ENCODE measurements at places on chromosomes 3 and 15. TPM values are rescaled to one million over a fixed set of nuclear protein-coding genes. Genes with fewer than 3 reads are reported as not detected.

The CKMT1B gene
- 0.57 TPM for polyA plus RNA-seq

The FANCD2OS gene
- polyA plus RNA-seq = 118 TPM

The EAF1 gene
- polyA plus RNA-seq = 28.5 TPM

The TEX55 gene
- 176 TPM for polyA plus RNA-seq

The ZNF280D gene
- polyA plus RNA-seq = 12.6 TPM

The TEX9 gene
- 9.9 TPM for polyA plus RNA-seq

The PLCL2 gene
- 10.7 TPM for polyA plus RNA-seq

The SRPRB gene
- 104 TPM for polyA plus RNA-seq

The SLC28A1 gene
- 0.26 TPM for polyA plus RNA-seq

The CAV3 gene
- polyA plus RNA-seq = 1.3 TPM

The TRPM1 gene
- polyA plus RNA-seq = 4.4 TPM

The COL6A5 gene
- polyA plus RNA-seq = 2.6 TPM

The LMAN1L gene
- 2.2 TPM for polyA plus RNA-seq

The CNTN3 gene
- 2.4 TPM for polyA plus RNA-seq

The NUP210 gene
- polyA plus RNA-seq = 26.2 TPM

The RBMS3 gene
- polyA plus RNA-seq = 5.6 TPM

The SEMA3B gene
- 30.2 TPM for polyA plus RNA-seq

The ROBO2 gene
- polyA plus RNA-seq = 16.1 TPM

The TMCC1 gene
- 46.0 TPM for polyA plus RNA-seq

The CAND2 gene
- 38.0 TPM for polyA plus RNA-seq

The DPH3 gene
- 23.6 TPM for polyA plus RNA-seq

The MLF1 gene
- polyA plus RNA-seq = 549 TPM

The CCR9 gene
- polyA plus RNA-seq = 0.25 TPM

The LMLN gene
- 23.0 TPM for polyA plus RNA-seq

The GREM1 gene
- 1.4 TPM for polyA plus RNA-seq

The CLDN18 gene
- 2.6 TPM for polyA plus RNA-seq

The CRTAP gene
- polyA plus RNA-seq = 151 TPM

The SGO1 gene
- polyA plus RNA-seq = 4.4 TPM

The MAP6D1 gene
- polyA plus RNA-seq = 0.80 TPM

The ABHD14A gene
- polyA plus RNA-seq = 27.7 TPM

The CLSTN2 gene
- 3.1 TPM for polyA plus RNA-seq

The GPR62 gene
- 0.18 TPM for polyA plus RNA-seq

The PLSCR5 gene
- not detected for polyA plus RNA-seq

The FEZF2 gene
- not detected for polyA plus RNA-seq

The MITF gene
- polyA plus RNA-seq = 5.8 TPM

The HESX1 gene
- 6.4 TPM for polyA plus RNA-seq

The MST1 gene
- 73.4 TPM for polyA plus RNA-seq
